ENCODE measurements at places on chromosomes 7 and 10.

GRCh38 chr7:4244635-4245034 is 437.5 kb upstream of the FOXK1 start:
- DNase-seq, result no peak

GRCh38 chr10:83945982-83946718 is 193.2 kb upstream of the GHITM start:
- DNase-seq, result no peak

- DNase-seq, result no peak
These were observed 1.6 kb downstream of the SPOCK2 start for GRCh38 chr10:72086466-72087391.

GRCh38 chr10:80484243-80484642 is 30.1 kb downstream of the TSPAN14 start:
- no peak for DNase-seq

DNA sequence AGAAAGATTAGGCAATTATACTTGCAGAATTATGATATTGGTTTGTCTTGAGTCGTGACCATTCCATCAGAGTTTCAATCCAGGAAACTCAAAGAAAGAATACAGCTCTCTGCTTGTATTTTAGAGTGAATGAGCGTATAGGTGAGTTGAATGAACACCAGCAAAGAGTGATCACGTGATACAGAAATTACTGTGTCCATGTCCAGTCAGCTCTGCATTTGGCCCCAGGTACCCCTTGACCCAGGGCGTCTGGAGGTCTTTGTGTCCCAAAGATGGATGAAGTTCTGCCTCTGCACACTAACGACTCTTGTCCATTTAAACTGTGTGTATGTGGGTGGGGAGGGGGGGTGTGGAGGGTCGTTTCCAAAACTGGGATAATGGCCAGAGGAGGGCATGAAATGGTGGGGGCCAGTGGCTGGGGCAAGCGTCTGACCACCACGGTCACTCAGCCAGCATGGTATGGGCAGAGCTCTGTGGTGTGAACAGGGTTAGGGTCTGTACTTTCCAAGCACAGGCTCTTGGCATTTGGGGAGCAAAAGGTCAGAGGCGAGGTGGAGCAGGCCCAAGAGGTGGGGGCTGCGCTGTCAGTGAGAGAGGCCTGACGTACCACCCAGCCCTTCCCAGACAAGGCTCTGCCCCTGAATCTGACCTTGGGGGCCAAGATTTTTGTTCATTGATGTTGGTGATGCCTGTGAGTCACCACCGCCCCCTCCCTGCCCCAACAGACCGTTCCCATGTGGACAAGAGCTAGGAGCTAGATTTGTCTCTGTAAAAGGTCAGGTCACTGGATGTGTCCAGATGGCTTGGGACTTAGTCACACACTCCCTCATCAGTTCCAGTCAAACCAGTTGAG is 1.4 kb downstream of the PTPRE start:
- DNase-seq, result peak; percentile 42

GRCh38 chr7:130364451-130364850 is 15.8 kb upstream of the CPA1 start:
- DNase-seq, result no peak

DNA sequence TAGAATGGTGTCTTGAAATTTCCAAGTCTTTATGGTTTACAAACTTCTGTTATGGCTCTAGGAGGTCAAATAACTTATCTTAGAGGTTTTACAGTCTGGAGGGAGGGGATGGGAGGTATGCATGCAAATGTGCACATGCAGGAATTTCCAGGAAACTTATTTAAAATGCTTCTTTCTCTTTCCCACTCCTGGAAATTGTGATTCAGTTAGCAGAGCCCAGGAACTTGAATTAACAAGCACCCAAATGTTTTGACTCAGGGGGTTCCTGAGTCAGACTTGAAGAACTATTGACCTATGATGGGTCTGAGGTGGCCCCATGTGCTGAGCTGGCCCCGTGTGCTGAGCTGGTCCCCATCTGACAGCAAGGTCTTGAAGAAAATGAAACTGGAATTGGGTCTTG is 669.4 kb downstream of the INHBA start:
- DNase-seq, result no peak

- peak; percentile 65 for DNase-seq
These were observed at the start of gene CACNA2D1 for GRCh38 chr7:82443547-82444219. TSS of gene CACNA2D1 (minus strand) at chr7:82443777.

DNA sequence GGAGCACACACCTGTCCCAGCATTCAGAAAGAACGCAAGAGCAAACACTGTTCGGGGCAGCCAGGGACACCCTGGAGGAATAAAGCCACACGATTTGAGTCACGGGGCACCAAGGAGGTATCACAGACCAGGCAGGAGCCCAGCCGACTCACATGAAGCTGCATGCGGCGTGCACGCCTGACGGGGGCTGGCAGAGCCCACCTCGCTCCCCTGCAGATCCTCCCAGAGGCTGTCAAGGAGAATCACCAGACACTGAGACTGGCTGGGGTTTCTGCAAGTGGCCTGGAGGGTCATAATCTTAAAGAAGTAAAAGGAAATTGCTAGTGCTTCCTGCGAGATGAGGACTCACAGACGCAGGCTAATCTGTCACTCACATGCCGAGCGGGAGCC is 61.6 kb downstream of the TCERG1L start:
- no peak for DNase-seq

GRCh38 chr10:132809232-132810140 is 23.5 kb upstream of the NKX6-2 start:
- DNase-seq, result no peak
